NCI-H2029 treated with DMSO at 0.1 percent for 48 hours (cell line): ENCODE measurements at places on chromosomes 13 and 19.

DNA sequence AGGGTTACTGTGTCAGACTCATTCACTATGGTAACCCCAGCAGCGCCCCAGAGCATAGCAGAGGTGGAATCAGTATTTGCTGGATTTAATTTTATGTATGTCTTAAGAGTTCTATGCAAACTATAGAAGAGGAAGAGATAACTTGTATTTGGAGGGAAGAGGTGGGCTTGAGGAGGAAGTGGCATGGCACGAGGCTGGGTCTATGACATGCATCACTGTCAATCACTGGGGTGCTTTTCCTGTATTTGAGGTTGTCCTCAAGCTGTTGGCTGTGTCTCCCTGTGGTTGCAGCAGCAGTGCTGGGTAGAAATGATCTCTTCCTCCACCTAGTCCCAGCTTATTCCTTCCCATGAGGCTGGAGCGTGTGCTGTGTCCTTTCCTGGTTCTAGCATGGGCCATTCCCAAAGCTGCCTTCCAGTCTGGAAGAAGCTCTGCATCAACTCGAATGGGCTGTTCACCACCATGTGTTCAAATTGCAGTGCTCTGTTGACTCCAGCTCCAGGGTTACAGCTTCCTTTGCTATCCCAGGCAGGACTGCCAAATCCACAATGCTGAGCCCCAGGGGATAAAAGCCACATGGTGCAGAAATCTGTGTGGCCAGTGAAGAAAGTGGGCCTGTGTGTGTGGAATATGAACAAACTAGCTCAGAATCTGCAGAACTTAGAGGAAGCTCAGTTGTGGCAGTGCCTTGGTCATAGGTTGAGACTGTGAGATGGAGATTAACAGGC, 73.1 kb upstream of the MTIF3 start:
- no peak for DNase-seq

- no peak for DNase-seq
Observed at GRCh38 chr19:42401365-42402303, 11.5 kb upstream of the CNFN start.

GRCh38 chr19:2479556-2480194, 3.7 kb downstream of the GADD45B start:
- no peak for DNase-seq

DNA sequence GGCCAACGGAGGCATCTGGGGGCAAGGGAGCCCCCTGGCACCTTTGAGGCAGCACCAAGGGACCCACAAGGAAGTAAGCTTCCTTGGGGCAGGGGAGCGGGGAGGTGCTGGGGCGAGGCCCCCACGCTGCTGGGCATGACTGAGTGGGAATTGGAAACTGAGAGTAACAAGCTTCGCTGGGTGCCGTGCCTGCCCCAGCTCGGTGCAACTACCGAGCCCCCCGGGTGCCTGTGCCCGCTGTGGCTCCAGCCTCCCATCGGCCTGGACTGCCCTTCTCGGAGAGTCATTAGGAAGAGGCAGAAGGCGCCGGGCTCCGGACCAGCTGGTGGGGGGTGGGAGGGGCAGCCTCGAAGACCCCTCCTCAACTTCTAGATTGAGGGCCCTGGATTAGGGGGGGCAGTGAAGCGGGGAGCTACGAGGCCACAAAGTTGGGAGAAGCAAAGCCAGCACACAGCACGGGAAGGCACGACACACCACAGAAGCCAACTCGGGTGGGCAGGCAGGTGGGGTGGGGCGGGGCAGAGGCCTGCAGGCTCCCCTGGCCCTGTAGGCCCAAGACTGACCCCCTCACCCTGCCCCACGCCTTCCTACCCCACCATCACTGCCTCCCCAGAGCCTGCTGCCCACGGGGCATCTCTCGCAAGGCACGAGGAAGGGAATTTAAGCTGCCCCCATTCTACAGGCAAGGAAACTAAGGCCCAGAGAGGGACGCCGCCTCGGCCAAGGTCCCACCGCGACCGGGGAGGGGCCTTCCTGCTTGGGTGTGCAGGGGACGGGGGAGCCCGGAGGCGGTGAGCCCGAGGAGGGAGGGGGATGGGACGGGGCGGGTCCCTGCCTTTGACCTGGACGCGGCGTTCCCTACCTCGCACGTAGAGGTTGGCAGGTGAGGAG, 83.2 kb downstream of the PTPRS start:
- no peak for DNase-seq

DNA sequence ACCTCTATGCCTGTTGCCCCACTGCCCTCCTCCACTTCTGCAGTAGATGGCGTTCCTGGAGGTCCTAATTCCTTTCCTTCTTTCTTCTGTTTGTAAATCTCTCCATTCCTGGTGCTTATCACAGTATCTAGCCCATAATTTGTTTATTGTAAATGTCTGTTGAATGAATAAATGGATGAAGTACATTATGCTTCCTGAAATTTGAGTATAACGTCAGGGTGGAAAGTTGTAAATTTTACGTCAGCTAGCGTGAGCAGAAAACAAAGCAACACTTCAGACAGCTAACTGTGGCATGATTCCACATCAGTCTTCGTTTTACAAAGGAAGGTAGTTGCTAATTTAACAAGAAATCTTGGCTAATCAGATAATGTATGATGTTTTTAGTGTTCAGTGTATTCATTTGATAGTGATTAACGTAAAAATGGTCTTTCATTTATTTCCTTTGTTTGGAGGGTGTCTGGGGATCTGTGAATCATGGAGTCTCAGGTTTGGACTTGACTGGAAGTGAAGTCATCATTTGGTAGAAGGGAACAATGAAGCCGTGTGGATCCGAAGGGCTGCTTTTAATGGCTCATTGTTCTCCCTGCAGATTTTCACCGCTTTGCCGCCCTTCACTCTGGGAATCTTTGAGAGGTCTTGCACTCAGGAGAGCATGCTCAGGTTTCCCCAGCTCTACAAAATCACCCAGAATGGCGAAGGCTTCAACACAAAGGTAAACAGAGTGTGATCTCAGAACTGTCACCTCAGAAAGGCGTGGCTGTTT, 215.1 kb downstream of the SHISA2 start:
- no peak for DNase-seq

DNA sequence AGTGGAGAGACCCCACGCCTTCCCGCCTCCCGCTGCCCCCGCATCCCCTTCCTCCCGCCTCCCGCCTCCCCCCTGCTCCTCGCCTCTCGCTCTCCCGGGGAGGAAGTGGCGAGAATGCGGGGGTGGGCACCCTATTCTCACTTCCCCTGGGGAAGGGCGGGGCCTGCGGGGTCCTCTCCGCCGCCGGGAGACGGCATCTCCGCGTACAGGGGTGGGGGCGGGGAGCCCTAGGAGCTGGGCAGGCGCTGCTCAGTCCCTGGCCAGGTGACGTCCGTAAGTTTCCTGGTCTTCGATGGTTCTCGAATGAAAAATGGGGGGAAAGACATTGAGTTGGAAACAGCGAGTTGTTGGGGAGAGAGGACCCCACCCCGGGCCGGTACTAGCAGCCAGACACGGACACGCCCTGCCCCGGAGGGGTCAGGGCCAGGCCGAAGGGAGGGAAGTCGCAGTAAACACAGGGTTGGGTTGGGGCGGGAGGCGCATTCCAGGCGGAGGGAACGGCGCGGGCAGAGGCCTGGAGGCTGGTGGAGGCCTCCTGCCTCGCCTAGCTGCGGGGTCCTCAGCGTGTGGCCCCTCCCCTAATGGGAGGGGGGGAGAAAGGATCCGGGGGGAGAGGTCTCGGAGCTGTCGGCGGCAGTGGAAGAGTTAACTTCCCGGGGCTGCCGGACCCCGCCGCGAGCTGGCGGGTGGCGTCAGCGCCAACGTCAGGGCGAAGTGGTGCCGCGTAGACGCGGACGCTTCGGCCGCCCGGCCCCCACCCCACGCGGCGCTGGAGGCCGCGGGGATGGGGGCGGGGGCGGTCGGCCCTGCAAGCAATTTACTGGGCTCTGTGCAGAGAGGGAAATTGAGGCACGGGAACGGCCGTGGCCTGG, 10.4 kb upstream of the JUND start:
- no peak for DNase-seq

DNA sequence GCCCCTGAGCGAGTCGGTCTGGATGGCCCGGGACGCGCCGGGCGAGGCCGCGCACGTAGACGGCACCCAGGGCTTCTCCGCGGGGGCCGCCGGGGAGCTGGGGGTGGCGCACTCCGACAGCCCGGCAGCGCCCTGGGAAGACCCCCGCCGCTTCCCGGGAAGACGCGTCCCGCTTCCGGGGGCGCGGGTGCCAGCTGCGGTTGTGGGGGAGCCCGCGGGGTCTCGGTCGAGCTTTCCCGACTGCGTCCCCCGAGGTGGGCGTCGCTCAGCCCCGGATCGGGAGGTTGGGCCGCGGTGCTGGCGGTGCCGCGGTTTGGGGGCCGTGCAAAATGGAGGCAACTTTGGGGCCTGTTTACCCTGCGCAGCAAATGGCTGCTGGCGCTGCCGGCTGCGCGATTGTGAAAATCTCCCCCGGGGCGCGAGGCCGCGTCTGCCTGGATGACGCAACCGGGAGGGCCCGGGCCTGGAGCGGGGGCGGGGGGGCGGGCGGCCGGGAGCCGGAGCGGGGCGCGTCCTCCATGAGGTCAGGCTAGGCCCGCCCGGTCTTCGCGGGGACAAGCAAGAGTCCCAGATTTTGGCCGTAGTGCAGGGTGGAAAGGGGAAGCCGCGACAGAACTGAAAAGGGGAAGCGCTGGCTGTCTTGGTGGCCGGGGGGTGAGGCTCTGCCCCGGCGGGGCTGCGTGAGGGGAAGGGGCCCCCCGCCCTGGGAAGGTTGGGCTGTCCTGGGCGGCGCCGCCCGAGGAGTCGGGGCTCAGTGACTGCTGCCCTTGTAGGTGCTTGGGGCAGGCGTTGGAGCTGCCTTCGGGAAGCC, 11.3 kb downstream of the PEAK3 start:
- DNase-seq, result no peak

DNA sequence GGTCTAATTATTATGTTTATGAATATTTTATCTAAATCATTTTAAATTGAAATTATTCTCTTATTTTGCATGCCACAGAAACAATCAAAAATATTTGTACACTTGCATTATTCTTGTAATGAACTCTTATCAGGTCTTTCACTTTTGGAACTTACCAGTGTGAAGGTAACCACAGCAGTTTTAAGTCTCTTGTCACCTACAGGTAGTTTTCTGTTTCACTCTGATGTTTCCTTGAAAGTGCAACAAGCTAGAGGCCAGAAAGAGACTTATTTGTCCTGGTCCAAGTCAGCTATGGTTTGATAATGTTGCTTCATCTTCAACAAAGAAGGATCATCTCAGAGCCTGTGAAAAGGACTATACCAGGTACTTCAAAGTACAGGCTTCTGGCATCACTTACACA, 133.4 kb upstream of the NBEA start:
- DNase-seq, result no peak

GRCh38 chr19:42269478-42270345, 660 bp downstream of the CIC start:
- DNase-seq, result no peak

DNA sequence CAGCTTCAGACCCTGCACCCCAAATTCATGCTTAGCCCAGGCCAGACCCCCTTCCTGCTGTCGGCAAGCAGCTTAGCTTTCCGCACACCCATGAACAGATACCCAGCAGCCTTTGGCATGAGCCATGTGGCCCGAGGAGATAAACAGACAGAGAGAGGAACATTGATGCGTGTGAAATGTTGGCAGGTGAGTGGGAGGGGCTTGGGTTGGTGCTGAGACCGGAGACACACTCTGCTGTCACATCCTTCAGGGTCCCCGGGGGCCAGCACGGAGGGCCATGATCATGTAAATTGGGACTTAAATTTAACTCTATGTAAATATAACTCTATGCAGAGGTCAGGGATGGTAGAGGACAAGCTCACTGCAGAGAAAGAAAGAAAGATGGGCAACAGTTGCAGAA, 1.5 kb downstream of the CD22 start:
- DNase-seq, result no peak

DNA sequence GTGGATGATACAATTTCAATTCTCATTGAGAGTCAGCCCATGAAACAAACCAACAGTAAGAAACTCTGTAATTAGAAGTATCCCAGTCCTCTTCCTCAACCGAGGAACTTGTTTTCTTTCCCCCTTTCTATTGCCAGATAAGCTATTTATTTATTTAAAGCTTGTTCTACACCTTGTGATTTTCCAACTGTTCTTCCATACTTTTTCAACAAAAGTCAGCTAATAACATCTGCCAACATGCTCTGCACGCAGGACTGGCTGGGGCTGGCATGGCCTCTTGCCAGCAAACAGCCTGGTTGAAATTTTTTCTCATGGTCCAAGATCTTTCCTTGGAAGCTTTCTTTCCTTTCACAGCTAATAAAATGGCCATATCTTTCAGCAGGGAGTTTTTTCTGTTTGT, 2.9 kb upstream of the IRS2 start:
- DNase-seq, result no peak
